ENCODE measurements at places on chromosomes 3 and 15. TPM values are rescaled to one million over a fixed set of nuclear protein-coding genes. Genes with fewer than 3 reads are reported as not detected.

Gene LSMEM2
- total RNA-seq: not detected

DNA sequence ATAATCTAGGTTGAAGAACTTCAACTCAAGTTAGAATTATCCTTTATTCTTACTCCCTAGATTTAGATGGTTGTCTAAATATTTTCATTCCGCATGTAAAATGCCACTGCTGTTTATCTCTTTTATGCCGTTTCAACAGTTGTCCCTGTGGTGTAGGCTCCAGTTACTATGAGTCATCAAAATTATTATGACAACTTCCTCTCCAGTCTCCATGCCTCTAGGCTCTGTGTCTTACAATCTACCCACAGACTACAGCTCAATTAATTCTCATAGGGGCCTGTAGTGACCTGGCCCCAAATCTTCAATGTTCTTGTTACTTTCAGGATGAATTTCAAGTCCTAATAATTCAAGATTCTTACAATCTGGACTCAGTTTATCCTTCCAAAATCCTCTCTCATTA, 105.8 kb upstream of the UNC13C start:
- no peak for DNase-seq

- DNase-seq: no peak
Observed at GRCh38 chr3:142981108-142981507, 17.6 kb upstream of the PAQR9 start.

GRCh38 chr3:156643729-156644389, 30.5 kb upstream of the TIPARP start:
- no peak for DNase-seq

DNA sequence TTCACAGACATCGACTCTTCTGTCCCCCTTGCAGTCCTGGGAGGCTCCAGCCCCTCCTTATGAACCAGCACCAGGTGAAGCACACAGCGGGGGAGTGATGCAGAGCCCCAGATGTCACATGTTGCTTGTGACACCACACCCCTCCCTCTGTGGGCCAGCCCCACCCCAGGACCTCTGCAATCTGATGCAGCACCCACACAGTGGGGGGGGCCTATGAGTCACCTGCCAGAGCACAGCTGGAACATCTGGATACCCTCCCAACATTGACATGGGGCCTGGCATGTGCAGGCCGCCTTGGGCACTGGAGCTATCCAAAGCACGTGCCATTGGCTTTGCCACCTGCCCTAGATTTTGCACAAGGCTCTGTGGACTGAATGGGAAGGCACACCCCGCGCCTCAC, 70.5 kb downstream of the FEM1B start:
- peak; percentile 21 for DNase-seq

GRCh38 chr3:99576904-99577559, 61.4 kb upstream of the COL8A1 start:
- DNase-seq: peak; percentile 24
